Osteocyte (in vitro differentiated cells): ENCODE measurements at places on chromosomes 3 and 15. TPM values are rescaled to one million over a fixed set of nuclear protein-coding genes. Genes with fewer than 3 reads are reported as not detected.

RPP25 gene
- 19.8 and 20.1 TPM in 2 replicates for total RNA-seq

MUSTN1 gene
- 2.0 and 6.2 TPM in 2 replicates for total RNA-seq

FEZF2 gene
- not detected in 2 replicates for total RNA-seq

BAHD1 gene
- 22.8 and 26.4 TPM in 2 replicates for total RNA-seq

DNA sequence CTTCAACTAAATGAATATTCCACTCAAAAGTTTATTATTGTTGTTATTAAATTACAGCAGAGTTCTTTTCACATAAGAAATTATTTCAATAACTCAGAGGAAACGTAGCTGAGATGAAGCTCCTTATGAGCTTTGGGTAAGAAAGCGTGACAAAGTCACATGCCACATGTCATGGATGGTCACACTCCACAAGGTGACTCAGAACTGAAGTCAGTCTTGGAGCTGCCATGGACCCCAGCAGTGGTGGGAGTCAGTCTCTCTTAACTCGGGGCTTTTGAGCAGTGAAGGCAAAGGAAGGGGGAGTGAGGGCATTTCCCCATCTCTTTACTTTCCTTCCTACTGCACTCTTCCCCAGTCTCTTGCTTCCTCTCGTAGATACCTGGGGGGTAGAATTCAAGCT lies 87.5 kb upstream of the FAM3D start:
- no peak overlapping the region for H3K27ac ChIP-seq
- H3K27me3 ChIP-seq, result peaks cover 4% of the 10 kb centered on the region
- no peaks in the 10 kb centered on the region for H3K36me3 ChIP-seq
- no peak for DNase-seq
- no peak overlapping the region for H3K4me3 ChIP-seq
- no peaks in the 10 kb centered on the region for H3K4me1 ChIP-seq

DNA sequence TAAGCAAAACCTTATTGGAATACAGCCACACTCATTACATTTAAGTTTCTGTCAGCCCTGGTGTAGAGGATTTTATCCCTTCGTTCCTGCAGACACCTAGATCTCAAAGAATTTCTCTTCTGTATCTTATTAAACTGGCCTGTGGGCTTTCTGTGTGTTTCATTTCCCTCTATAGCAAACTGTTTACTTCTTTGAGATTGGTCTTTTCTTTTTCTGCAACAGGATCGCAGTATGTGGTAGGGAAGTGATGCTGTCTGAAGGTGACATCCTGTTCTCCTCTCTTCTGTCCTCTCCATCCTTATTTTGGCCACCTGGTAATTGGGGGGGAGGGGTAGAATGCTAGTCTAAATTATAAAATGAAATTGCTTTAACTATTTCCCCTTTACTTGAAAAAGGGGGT lies 25.5 kb downstream of the ATP1B3 start:
- no peaks in the 10 kb centered on the region for H3K27me3 ChIP-seq
- H3K27ac ChIP-seq, result no peak overlapping the region
- H3K4me3 ChIP-seq, result no peak overlapping the region
- DNase-seq, result no peak
- peaks cover 26% of the 10 kb centered on the region for H3K36me3 ChIP-seq

CAMP gene
- total RNA-seq, result not detected in 2 replicates

ADPRH gene
- 1.9 and 2.2 TPM in 2 replicates for total RNA-seq

GRCh38 chr15:68344600-68344999 lies 67.1 kb downstream of the FEM1B start:
- no peaks in the 10 kb centered on the region for H3K27me3 ChIP-seq
- peak overlapping the region; percentile 100 for H3K27ac ChIP-seq

DNA sequence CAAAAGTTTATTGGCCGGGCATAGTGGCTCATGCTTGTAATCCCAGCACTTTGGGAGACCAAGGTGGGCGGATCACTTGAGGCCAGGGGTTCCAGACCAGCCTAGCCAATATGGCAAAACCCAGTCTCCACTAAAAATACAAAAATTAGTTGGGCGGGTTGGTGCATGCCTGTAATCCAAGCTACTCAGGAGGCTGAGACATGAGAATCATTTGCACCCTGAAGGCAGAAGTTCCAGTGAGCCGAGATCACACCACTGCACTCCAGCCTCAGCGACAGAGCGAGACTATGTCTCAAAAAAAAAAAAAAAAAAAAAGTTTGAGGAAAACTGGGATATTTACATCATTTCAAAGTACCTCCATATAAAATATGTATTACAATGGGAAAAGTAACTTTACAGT lies 40.4 kb downstream of the ETFA start:
- no peaks in the 10 kb centered on the region for H3K27me3 ChIP-seq
- peaks cover 16% of the 10 kb centered on the region for H3K4me1 ChIP-seq
- peaks cover 56% of the 10 kb centered on the region for H3K36me3 ChIP-seq
- DNase-seq, result no peak
- H3K27ac ChIP-seq, result no peak overlapping the region

DNA sequence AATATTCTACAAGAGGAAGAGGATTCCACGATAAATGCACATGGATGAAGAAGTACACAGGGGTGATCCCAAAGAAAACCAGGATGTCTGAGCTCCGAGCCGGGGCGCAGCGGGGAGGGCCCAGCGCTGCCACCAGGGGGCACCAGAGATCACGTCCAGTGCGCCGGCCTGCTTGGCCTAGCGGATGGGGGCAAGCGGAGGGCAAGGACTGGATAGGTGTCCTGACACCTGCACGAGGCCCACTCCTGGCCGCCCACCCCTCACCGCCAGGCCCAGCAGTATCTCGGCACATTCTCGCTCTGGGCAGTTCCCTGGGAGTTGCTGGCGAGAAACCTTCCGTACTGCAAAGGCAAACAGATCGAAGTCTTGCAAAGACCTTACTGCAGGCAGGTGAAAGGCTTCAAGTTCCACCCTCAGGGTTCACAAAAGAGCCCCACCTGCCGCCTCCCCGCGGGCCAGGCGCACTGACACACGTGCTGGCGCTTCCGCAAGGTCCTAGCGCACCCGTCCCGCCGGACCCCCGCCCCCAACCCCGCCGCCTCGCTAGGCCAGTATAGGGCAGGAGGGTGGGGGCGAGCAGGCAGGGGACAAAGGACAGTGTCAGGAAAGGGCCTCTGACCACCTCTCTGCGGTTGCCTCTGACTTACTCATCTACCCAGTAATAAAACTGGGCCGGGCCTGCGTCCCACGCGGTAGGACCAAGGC lies 3.3 kb downstream of the ANKRD63 start:
- peaks cover 34% of the 10 kb centered on the region for H3K27me3 ChIP-seq
- H3K4me1 ChIP-seq, result peaks cover 17% of the 10 kb centered on the region
- peak; percentile 91 for DNase-seq
- H3K27ac ChIP-seq, result no peak overlapping the region

DNA sequence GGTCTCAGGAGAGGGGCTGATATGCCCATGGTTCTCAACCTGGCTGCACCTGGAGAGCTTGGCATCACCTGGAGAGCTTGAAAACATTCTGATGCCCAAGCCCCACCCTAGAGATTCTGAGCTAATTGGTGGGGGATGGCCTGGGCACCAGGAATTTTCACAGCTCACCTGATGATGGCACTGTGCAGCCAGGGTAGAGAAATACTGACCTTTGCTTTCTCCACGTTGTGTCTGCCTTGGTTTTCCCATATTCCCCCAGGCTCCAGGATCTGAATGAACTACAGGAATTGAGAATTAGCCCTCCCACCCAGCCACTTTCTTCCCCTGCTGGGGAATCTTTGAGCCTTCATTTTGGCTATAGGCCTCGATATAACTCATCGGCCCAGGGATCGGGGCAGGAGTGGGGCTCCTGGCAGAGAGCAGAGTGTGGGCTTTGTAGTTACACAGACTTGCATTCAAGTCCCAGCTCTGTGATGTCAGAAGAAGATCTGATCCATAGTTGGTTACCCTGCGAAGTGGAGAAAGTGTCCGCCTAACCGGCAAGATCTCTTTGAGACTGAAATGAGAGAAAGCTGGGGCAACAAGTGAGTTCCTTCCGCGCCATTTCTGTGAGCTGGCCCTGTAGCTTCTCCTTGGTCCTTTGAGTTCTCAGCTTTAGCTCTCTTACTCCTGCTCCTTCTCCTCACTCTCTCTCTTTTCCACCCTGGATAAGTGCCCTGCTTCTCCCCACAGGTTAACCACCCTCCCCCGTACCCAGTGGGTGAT lies 33.1 kb upstream of the UBE2Q2 start:
- no peak overlapping the region for H3K4me3 ChIP-seq
- peaks cover 13% of the 10 kb centered on the region for H3K27me3 ChIP-seq
- no peaks in the 10 kb centered on the region for H3K36me3 ChIP-seq
- no peak for DNase-seq

MITF gene
- 5.8 and 6.1 TPM in 2 replicates for total RNA-seq

MYEF2 gene
- 26.4 and 27.4 TPM in 2 replicates for total RNA-seq

GRCh38 chr3:16515885-16516420 lies 2.5 kb upstream of the RFTN1 start:
- H3K27me3 ChIP-seq, result peaks cover 6% of the 10 kb centered on the region
- DNase-seq, result no peak
- H3K4me3 ChIP-seq, result no peak overlapping the region

BDH1 gene
- total RNA-seq, result 9.8 and 12.1 TPM in 2 replicates
